ENCODE measurements at places on chromosomes 11 and 22.

DNA sequence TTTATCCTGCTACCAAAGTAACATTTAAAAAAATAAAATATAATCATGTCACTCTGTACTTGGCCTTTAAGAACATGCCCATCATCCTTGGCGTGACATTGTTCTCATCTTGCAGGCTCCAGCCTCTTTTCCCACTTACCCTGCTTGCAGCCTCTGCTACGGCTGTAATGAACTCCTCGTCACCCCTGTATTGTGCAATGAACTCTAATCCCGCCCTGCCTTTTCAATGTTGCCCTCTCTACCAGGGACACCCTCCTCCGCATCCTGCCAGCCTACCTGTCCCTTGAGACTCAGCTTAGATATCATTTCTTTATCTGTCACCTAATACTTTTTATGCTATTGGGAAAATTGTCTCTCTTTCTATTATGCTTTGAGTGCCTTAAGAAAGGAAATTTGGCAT lies 12.6 kb upstream of the MMP20 start:
- no peak for DNase-seq

DNA sequence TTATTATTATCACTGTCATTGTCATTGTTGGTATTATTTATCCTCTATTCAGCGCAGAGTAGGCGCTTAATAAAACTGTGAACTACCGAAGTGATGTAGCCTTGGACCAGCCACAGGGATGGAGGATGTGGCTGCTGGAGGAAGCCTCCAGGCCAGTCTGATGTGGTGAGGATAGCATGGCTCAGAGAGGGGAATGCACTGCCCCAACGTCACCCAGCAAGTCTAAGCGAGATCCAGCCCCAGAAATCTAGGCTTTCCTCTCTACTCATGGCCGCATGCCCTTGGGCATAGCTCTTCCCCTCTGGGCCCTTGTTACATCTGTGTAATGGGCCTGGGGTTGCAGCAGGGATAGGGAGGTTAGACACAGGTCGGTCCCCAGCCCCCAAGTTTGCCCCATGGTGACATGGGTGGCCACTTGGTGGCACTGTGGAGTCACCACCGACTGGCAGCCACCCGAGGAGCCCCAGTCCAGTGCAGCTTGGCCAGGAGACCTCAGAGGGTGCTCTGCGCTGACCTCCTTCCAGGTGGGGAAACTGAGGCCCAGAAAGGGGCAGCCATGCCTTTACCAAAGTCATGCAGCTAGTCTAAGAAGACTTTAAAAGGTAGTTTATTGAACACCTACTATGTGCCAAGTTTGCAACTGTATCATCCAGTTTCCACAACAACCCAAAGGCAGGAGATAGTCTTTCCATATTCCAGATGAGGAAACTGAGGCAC lies 395.7 kb downstream of the MN1 start:
- DNase-seq, result no peak

DNA sequence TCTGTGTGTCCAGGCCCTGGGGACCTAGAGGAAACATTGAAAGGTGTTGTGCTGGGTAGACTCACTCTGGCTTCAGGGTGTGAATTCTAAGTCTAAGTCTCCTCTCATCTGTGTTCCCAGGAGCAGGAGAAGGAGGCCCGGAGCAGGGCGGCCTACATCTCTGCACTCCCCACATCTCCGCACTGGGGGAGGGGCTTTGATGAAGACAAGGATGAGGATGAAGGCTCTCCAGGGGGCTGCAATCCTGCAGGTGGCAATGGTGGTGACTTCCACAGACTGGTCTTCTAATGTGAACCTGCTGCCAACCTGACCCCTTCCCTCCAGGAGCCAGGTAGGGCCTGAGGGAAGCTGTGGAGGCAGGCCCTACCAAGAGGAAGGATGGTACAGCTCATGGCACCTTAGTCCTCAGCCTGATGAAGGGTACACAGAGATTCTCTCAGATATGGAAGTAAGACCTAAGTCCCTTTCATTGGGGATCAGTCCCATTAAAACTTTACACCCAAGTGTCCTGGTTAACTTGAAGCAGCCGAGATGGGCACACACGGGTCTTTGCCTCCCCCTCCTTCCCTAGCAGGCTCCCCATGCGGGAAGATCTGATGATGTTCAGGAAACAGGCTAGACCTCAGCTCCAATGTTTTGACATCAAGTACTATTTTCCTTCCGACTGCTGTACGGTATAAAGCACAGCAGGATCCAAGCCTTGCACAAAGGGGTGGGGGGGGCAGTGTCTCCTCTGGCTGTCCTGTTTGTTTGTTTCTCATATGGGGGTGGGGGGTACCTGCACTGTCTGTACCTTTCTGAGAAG lies 25.0 kb downstream of the USP35 start:
- DNase-seq, result no peak

GRCh38 chr22:23815541-23816155 lies 23.2 kb downstream of the DERL3 start:
- DNase-seq, result no peak

- no peak for DNase-seq
Observed at GRCh38 chr11:94558468-94558867, 8.7 kb upstream of the PIWIL4 start.

DNA sequence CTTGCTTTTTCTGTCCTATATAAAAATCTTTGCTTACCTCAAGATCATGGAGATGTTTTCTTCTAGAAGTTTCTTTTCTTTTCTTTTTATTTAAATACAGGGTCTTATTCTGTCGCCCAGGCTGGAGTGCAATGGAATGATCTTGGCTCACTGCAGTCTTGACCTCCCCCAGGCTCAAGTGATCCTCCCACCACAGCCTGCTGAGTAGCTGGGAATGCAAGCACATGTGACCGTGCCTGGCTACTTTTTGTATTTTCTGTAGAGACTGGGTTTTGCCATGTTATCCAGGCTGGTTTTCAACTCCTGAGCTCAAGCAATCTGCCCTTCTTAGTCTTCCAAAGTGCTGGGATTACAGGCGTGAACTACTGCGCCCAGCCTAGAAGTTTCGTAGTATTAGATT lies 45.3 kb downstream of the USP35 start:
- no peak for DNase-seq

DNA sequence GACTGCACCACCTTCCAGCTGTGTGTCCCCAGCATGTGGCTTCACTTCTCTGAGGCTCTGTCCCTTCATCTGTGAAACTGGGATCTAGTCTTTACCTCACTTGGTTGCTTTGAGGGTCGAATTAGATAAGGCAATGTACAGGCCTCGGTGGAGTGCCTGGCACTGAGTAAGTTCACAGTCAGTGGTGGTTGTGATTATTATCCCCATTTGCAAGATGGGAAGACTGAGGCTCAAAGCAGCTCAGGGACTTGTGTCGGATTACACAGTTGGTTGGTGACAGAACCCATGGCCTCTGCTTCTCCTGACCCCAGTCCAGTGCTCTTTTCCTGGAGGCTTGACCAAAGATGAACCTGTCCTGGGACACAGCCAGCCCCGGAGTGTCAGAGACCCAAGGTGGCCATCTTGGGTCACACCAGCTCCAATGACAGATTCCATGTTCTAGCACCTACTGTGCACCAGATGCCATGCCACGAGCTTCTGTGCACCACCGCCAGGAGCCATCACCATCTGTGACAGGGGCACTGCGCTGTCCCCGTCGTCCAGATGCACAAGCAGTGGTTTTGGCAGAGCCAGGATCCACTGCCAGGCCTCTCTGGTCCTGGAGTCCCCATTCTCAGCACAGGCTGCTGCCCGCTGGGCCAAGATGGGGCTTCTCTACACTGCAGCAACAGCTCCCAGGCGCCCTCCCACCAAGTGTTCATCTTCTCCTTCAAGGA lies 60.5 kb downstream of the IGLL1 start:
- no peak for DNase-seq

GRCh38 chr11:114610984-114611944 lies 15.7 kb upstream of the NXPE4 start:
- DNase-seq, result no peak

DNA sequence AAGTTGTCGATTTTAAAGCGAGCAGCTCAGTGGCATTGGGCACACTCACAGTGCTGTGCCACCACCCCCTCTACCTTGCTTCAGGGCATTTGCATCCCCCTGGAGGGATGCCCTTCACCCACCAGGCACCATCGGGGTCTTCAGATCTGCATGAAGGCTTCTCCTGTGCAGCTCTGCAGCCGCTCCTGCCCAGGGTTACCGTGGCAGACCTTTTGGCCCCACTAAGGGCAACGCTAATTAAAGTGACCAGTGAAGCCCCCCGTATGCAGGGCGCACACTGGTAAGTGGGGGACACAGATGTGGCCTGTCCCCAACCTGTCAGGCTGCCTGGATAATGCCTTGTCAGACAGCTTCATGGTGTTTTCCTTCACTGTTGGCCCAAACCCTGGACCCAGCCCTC lies 1117.7 kb downstream of the BRD1 start:
- DNase-seq, result no peak

DNA sequence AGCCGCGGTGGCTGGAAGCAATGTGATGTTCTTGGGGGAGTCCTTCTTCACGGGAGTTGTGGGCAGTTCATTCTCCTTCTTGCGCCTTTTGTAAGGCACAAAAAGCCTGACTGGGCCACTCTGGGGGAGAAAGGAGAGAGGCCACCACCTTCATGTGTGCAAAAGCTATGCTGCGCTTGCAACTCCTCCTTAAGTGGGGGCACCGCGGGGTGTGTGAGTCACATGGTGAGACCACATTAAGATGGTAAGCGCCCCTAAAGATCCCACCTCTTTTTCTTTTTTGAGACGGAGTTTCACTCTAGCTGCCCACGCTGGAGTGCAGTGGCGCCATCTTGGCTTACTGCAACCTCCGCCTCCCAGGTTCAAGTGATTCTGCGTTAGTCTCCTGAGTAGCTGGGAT lies 14.1 kb downstream of the DEAF1 start:
- no peak for DNase-seq

GRCh38 chr11:14041040-14041439 lies 78.5 kb downstream of the SPON1 start:
- DNase-seq, result no peak

DNA sequence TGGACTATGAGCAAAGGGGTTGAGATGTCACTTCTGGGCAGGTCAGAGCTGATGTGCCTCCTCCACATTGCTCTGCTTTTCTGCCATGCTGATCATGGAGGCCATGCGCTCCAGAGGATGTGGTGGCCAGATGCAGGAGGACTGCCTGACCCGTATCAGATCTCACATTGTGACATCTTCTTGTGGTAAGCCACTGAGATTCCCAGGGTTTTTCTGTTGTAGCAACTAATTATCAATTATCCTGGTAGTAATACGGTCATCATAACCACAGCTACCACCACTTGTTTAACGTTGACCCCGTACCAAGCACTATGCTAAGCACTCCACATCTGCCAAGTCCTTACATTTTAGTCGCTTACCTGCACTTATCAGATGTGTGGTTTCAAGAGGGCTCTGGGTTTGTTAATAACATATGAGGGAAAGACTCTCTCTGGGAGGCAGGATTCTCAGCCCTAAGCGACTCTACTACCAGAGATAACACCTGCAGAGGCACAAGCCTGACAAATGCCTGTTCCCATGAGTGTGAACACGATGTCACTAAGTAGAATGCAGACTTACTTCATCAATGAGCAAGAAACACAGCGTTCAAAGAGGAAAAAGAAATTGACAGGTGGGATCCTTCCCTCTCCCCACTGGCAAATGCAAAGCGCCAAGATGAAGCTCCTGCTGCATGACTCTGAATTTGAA lies 63.6 kb upstream of the TIMP3 start:
- no peak for DNase-seq

DNA sequence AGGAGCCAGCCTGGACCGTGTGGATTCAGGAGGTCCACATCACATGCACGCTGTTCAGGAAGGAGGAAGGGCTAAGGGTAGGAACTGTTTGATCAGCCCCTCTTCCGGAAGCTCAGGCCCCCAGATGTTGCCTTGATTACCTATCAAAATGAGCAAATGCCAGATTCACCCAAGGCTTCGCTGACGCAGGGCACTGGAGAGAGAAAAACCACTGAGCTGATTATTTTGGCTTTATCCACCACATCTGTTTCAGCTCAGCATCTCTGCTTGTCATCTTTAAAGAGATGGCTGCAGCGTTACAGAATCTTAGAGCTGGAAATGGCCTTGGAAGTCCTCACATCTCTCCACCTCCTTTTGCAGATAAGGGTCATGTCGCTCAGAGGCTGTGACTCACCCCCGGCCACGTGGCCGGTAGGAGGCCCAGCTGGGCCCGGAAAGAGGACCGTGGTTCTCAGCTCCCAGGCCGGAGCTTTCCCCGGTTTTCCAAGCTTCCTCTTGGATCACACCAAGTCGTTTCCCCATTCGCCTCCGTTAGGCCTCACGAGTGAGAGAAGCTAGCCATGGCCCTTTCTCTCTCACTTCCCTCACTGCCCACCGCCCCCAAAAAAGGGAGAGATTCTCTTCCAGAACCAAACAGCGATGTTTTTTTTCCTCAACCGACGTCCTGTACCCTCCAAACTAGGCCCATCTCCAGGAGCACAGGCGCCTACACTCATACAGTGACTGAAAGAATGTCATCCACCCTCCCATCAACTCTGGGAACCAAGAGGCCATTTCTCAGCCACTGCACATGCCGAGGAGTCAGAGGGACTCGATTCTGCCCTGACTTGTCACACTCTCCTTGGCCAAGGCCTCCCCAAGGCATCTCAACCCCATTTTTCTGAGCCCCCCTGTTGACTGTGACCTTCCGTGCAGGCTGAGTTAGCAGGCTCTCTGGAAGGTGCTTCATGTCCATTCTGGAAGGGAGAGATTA lies 37.6 kb downstream of the LIF start:
- DNase-seq, result no peak

DNA sequence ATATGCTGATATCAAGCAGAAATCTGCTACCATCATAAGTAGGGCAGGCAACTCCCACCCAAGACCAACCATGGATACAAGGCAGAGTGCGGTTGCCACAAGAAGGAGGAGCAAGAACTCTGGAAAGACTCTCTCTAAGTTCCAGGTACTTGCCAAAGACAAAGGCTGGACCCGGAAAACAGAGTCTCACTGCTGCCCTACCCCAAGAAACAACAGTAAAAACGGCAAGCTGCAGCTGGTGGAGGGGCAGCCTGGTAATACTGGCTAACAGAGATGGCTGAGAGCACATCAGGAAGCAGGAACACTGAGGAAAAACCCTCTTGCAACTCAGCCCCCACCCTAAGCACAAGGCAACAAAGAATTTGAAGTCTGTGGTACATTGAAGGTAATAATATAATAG lies 27.7 kb upstream of the NXPE2 start:
- DNase-seq, result no peak

DNA sequence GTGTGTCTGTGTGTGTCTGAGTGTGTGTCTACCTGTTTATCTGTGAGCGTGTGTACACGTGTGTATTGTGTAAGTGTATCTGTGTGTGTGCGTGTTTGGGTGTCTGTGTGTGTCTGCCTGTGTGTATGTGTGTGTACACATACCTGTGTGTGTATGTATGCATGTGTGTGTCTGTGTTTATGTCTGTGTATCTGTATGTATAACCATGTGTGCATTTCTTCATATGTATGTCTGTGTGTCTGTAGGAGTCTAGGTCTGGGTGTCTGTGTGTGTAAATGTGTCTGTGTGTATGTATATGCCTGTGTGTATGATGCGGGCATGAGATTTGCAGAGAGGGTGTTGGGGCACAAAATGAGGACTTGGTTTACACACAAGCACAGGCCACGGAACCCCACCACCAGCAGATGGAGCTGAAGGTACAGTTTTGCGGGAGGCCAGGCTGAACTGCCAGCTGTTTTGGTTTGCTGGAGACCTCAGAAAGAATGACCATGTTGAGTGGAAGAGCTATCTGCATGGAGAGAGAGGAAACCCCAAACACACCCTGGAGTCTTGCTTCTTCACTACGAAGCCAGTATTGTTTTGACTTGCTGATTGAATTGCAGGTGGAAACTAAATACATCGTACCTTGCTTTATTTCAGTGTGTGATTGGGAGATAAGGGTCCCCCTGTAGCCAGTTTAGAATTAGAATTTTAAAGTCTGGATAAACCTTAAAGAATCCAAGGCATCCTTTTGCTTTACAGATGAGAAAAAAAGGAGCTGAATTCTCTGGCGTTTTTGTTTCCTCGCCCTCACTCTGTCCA lies 497.2 kb downstream of the NTM start:
- DNase-seq, result no peak

Data from stimulated activated CD8-positive, alpha-beta memory T cell treated with anti-CD3 and anti-CD28 coated beads, Interleukin-2, amount 100 ng/mL, for 1 hour (primary cell).